ENCODE measurements at places on chromosomes 12 and 14.

DNA sequence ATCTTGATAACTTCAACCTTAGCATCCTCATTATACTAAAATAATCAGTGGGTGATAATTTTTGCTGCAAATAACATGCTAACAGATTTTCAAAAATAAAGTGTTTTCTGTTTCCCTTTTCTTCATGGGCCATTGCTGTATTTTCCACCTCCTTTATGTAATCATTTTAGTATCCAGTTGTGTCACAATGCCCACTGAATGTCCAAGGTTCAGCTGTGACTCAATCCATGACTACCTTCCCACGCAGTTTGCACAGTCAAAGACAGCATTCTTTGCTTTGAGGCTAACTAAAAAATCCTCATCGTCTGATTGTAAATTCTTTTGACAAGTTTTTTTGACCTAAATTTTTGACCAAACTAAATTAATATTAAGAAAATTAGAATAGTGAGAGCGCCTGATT, 474.1 kb downstream of the FLRT2 start:
- no peak for DNase-seq

DNA sequence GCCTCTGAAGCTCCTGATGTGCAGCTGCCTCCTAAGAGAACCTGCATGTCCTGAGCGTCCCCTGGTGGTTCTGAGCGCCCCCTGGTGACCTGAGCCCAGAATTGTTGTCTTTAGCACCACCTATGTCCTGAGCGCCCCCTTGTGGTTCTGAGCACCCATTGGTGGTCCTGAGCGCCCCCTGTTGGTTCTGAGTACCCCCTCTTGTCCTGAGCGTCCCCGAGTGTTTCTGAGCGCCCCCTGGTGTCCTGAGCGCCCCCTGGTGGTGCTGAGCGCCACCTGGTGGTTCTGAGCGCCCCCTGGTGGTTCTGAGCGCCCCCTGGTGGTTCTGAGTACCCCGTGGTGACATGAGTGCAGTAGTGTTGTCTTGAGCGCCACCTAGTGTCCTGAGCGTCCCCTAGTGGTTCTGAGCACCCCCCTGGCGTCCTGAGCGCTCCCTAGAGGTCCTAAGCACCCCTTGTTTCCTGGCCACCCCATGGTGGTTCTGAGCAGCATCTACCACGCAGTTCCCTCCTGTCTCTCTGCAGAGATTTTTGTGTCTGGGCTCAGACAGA, 782.5 kb downstream of the TMEM121 start:
- DNase-seq = no peak

- DNase-seq = peak; percentile 34
These were observed 14.0 kb upstream of the CRADD start for GRCh38 chr12:93663006-93663728.

GRCh38 chr14:80959496-80959895, 4.1 kb downstream of the TSHR start:
- no peak for DNase-seq

- DNase-seq = no peak
These were observed 67.3 kb upstream of the VRK1 start for GRCh38 chr14:96729889-96730288.

DNA sequence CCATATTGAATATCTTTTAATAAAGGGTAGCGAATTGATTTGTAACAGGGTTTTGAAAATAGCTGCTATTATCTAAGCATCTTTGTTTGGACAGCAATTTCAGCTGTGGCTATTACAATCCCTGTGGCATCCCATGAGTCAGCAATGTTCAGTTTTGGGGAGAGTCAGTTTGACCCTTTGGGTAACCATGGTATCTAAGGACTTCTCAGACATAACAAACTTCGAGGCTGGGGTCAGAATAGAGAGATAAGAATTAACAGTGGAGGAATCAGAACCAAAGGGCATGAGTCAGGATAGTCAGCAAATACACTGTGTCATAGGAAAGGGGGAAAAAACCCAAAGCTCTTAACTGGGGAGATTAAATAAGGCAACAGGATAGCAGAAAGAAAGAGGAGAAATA, 11.7 kb upstream of the PTHLH start:
- DNase-seq = peak; percentile 81

DNA sequence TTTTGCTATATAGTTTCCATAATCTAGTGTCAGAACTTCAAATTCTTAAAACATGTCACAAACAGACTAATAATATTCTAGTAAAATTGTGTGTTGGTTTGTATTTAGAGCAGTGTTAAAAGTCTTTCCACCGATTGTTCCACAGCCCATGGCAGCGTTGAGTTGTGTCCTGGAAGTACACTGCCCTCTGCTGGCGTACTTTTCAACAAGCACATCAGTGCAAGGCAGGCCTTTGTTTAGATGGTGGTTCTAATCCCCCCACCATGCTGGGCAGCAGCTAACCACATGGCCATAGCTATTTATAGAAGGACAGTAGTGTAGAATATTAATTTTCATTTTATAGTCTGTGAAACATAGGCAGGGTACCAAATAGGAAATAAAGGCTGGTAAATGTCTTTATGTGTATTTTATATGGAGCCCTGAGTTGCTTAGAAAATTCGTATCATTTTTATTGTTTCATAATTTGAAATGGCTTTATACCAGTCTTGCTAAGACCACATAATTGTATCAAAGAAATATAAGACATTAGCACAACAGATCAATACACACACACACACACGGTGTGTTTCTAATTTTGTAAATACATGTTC, 235.4 kb downstream of the SEC23A start:
- peak; percentile 78 for DNase-seq

GRCh38 chr12:108825201-108825950, 32.0 kb downstream of the SSH1 start:
- peak; percentile 65 for DNase-seq

GRCh38 chr14:89011355-89012281, 187.2 kb downstream of the TTC8 start:
- DNase-seq = no peak

DNA sequence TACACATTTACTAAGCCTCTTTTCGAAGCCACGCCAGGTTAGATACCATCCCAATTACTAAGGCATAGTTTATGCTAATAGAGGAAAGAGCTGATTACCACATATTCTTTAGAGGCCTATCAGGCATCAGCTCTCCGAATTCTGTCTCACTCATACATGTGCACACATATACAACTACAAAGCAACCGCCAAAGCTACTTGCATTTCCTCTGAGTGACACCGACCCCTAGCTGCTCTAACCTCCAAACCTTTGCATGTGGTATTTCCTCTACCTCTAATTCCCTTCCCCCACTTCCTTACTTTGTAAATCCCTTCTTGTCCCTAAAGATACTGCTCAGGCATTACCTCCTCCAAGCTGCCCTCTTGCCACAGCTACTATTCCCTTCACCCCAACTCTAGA, 107.2 kb downstream of the DUSP6 start:
- DNase-seq = peak; percentile 22

DNA sequence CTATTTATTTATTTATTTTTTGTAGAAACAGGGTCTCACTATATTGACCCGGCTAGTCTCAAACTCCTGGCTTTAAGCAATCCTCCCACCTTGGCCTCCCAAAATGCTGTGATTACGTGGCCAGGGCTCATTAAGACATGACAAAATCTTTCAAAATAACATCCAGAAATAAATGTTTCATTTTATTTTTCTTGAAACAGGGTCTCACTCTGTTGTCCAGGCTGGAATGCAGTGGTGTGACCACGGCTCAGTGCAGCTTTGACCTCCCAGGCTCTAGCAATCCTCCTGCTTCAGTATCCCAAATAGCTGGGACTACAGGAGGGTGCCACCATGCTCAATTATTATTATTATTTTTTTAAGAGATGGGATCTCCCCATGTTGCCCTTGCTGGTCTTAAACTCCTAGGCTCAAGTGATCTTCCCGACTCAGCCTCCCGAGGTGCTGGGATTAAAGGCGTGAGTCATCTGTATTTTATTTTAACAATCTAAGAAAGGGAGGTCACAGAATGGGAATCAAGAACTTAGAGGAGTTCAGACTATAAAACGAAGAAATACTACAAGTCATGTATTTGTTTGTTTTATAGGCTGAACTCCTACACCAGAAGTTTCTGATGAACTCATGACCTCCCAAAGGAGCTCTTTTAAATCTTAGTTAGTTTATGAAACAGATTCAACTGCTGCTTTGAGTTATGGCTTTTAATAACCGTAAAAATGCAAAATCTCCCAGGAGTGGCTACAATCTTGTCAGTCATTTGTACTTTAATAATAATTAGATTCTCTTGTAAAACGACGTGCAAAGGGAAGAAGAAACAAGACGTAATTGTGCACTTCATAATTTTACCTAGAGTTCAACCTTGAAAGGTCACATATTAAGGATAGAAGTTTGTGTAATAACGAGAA, 2.1 kb upstream of the TMEM263 start:
- no peak for DNase-seq

- no peak for DNase-seq
These were observed 222.3 kb downstream of the RAD51B start for GRCh38 chr14:68041876-68042354.

- DNase-seq = no peak
These were observed 135.4 kb upstream of the TRHDE start for GRCh38 chr12:72136792-72137191.

DNA sequence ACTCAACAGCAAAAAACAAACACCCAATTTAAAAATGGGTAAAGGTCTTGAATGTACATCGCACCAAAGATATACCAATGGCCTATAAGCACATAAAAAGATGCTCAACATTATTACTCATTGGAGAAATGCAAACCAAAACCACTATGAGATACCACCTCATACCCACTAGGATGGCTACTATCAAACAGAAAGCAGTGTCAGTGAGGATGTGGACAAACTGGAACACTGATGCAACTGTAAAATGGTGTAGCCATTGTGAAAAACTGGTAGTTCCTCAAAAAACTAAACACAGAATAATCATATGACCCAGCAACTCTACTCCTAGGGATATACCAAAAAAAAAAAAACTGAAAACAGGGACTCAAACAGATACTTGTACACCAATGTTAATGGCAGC, 49.3 kb downstream of the CDK17 start:
- DNase-seq = no peak

DNA sequence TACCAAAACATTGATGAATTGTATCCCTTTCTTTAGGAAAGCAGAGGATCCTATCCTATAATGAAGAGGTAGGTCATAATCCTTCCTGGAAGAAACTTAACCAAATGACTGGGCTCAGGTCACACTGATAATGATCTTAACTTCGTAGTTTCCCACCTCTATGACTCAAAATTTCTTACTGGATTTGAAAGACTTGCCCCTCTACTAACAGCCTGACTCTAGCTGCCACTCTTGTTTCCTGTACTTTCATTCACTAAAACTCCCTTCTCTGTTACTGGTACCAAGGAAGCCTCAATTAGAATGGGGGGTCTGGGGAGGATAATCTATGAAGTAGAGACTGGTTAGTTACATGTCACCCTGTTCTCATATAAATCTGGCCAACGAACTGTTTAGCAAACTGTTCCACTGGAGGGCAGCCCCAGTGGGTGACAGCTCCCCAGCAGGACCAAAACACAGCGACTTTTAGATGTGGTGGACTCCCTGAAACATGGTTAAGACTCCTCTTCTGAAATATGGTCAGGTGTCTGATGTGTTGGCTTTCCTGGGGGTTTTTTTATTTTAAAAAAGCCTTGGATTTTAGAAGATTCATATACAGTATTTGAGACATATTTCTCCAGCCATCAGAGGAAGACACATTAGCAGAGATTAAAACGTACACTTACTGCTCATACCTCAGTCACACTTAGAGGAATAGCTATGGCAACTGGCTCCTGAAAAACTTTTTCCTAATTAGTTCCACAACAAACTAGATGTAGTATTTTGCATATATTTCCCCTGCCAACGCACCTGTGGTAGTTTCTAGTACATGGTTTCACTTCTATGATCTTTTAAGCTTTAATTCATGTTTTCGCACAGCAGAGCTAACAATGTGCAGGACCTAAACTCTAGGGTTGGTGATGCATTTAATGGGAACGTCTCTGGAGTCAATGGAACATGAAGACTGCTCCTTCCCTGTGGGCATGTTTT, 72.3 kb downstream of the ACADS start:
- DNase-seq = no peak

DNA sequence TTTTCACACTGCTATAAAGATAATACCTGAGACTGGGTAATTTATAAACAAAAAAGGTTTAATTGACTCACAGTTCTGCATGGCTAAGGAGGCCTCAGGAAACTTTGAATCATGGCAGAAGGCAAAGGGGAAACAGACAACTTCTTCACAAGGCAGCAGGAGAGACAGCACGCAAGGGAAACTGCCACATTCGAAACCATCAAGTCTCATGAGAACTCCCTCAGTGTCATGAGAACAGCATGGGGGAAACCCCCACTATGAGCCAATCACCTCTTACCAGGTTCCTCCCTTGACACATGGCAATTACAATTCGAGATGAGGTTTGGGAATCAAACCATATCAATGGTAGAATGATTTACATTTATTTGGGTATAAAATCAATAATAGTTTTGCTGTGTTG, 558.5 kb downstream of the TMTC2 start:
- DNase-seq = no peak

- DNase-seq = no peak
These were observed 68.1 kb downstream of the FSCB start for GRCh38 chr14:44438936-44439335.

GRCh38 chr14:66920196-66920595, 269.0 kb upstream of the GARIN2 start:
- DNase-seq = peak; percentile 4

- no peak for DNase-seq
These were observed 465.5 kb upstream of the ATP2B1 start for GRCh38 chr12:90174198-90174510.

DNA sequence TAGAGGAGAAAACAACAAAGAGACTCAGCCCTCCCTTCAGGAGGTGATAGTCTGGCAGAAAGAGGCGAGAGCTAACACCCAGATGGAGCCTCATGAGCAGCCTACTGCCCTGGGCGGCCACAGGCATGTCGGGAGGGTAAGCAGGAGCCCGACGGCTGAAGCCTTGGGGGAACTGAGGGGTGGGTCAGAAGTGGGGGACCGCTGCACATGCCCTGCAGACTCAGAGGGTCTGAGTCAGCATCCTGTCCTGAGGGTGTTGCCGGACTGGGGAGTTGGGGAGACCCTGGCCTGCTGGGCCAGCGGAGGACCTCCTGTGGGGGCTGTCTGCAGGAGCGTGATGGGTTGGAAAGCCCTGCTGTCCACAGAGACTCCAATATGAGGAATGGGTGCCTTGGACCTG, 15.9 kb upstream of the INF2 start:
- no peak for DNase-seq

All from fibroblast of the aortic adventitia (primary cell).